Left renal cortex interstitium (tissue), 4 donors: ENCODE measurements at places on chromosomes 12 and 14. TPM values are rescaled to one million over a fixed set of nuclear protein-coding genes. Genes with fewer than 3 reads are reported as not detected.

GRCh38 chr14:55430024-55430690 lies 10.3 kb downstream of the TBPL2 start:
- no peak for DNase-seq

DNA sequence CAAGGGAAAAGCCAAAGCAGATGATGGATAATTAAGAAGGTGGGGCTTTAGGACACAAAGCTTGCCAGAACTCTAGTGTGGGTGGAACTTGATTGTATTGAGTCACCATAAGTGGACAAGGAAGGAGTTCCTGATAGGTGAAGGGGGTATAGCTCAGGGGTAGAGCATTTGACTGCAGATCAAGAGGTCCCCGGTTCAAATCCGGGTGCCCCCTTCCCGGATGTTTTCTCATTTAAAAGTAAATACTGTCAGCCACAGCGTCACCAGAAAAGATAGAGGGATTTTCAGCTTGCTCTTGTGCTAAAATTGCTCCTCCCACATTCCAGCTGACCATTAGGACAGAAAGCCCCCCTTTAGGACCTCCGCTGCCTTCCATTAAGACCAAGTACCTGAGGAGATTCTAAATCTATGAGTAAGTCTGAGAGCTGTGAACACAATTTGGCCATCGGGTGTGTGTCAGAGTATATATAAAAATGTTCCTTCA lies 36.6 kb downstream of the DCAF4 start:
- no peak for DNase-seq

- DNase-seq, result no peak
Observed at GRCh38 chr14:48983351-48983888, 602.8 kb downstream of the RPS29 start.

GRCh38 chr12:46659824-46660223 lies 166.0 kb downstream of the SLC38A4 start:
- DNase-seq, result no peak

DNA sequence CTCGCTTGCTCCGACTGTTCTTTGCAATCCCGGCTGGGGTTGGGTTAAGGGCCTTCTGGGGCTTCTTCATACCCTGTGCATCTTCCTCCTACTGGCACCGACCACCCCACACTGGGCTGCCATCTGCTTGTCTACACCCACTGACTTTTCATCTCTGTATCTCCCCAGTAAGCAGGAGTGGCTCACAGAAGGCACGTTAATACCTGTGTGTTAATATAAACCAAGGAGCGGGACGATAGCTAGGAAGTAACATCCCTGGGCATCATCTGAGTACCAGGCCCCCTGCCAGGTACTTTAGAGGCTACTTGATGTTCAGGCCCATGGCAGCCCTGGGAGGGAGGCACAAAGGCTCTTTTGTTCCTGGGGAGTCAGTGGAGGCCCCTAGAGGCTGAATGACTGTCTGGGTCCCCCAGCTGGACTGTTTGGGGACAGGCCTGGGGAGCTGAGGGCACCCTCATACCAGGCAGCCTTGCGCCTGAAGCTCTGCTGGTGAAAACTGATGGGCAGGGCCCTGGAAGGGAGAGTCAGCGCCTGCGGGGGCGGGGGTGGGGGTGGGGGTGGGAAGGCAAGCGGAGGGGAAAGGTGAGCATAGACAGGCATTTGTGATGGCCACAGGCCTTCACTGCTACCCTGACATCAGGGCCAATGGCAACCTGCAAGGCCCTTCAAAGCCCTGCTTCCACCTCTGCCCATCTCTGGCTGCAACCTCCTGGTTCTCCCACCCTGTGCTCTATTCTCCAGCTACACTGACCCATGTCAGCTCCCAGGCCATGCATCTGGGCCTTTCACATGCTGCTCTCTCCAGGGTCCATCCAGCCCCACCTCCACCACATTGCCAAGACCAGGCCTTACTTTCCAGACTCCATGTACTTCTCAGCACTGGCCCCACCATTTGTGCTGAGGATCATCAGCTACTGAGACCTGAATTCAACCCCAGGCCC lies 34.2 kb upstream of the DEGS2 start:
- no peak for DNase-seq

HPD gene
- 5.3 TPM for polyA plus RNA-seq
